SJCRH30 (cell line): ENCODE measurements at places on chromosomes 7 and 10. TPM values are rescaled to one million over a fixed set of nuclear protein-coding genes. Genes with fewer than 3 reads are reported as not detected.

CYP2C9 gene
- not detected in 2 replicates for total RNA-seq

GRCh38 chr7:19079066-19079465, 38.4 kb downstream of the TWIST1 start:
- DNase-seq: peak; percentile 22

SKIDA1 gene
- total RNA-seq: 1.4 and 1.8 TPM in 2 replicates

CALHM3 gene
- not detected in 2 replicates for total RNA-seq

ABCB1 gene
- total RNA-seq: not detected in 2 replicates

DNA sequence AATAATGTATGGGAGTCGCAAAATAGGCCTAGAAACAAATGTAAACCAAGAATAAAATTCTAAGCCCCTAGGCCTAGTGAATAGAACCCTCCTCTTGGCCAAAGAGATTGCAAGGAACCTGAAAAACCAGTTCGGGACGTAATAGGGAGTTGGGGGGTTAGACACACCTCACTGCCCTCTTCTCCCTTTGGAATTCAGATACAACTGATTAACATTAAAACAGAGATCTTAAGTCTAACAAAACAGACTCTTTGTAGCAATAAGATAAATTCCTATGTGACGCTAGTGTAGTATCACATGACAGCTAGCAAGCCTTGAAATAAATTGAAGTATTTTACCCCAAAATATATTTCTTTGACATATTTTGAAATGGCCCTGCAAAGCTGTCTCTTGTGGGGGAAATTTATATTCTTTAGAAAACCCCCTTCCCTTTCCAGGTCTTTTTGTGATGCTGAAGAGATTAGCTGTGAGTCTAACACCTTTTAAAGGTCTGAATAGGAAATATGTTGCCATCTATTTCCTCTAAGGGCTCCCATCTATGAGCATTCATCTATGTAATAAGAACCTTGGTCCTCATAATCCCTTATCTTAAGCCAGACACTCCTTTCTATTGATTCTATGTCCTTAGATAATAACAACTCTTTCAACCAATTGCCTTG, 623.4 kb upstream of the NRG3 start:
- no peak for DNase-seq

DNA sequence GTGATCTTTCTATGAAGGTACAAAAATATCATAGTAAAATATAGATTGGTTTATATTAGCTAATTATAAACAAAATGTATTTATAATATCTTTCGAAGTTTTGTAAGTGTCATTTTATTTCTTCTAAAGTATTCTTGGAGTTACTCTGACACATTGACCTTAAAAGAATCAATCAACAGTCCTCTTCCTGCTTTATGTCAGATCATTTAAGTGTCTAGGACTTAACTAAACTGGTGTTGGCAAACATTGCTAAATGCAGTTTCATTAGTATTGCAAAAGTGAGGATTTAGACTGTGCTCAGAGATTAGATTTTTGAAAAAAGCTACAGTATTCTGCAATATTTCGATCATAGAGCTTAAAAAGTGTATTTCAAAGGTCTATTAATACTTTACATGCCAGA, 10.3 kb downstream of the GLCCI1 start:
- no peak for DNase-seq

CYP2C19 gene
- total RNA-seq: not detected in 2 replicates
